ENCODE measurements at places on chromosomes 3 and 15.

DNA sequence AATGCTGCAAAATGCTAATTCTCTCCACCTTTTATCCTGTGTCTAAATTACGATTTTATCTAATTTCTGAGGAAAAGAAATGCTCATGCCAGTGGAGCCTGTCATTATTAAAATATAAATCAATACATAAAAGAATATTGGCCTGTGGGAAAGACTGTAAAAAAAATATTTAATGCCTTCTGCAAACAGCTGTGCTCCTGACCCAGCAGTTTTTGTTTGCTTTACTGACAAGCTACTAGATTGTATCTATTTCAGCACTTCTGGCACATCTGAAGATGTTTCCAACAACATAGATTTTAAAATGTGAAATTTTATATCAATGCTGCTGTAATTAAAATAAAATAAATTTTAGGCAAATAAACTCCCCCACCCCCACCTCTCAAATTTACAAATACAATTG is 493.6 kb upstream of the AGTR1 start:
- no peak for DNase-seq

DNA sequence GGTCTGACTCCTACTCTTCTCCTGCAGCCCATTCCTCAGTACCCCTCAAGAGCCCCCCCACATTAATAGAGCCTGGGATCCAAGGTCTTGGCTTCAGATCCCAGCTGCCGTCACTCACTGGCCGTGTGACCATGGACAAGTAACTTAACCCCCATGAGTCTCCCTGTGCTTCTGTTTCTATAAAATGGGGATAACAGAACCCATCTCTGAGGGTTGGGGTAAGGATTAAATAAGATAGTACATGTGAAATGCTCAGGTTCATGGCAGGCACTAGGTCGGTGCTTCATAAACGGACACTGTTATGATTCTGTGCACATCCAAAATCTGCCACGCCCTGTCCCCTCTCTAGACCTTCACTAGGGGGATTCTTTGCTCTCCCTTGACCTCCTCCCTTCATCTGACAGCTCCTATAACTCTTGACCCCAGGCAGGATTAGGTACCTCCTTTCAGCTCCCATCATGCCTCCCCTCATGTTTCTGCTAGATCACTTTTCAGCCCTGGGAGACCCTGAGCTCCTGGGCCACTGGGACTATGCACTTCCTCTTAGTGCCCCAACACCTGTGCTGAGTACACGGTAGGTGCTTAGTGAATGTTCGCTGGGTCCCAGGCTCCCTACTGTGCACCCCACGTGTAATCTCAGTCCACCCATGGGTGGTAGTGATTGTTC is 1.5 kb downstream of the CAND2 start:
- no peak for DNase-seq

DNA sequence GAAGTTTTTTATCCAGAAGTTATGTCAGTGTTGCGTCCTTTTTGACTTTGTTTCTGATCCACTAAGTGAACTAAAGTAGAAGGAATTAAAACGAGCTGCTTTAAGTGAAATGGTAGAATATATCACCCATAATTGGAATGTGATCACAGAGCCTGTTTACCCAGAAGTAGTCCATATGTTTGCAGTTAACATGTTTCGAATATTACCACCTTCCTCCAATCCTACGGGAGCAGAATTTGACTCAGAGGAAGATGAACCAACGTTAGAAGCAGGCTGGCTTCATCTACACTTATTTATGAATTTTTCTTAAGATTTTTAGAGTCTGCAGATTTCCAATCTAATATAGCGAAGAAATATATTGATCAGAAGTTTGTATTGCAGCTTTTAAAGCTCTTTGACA is 57.6 kb downstream of the DNAH1 start:
- DNase-seq = no peak

DNA sequence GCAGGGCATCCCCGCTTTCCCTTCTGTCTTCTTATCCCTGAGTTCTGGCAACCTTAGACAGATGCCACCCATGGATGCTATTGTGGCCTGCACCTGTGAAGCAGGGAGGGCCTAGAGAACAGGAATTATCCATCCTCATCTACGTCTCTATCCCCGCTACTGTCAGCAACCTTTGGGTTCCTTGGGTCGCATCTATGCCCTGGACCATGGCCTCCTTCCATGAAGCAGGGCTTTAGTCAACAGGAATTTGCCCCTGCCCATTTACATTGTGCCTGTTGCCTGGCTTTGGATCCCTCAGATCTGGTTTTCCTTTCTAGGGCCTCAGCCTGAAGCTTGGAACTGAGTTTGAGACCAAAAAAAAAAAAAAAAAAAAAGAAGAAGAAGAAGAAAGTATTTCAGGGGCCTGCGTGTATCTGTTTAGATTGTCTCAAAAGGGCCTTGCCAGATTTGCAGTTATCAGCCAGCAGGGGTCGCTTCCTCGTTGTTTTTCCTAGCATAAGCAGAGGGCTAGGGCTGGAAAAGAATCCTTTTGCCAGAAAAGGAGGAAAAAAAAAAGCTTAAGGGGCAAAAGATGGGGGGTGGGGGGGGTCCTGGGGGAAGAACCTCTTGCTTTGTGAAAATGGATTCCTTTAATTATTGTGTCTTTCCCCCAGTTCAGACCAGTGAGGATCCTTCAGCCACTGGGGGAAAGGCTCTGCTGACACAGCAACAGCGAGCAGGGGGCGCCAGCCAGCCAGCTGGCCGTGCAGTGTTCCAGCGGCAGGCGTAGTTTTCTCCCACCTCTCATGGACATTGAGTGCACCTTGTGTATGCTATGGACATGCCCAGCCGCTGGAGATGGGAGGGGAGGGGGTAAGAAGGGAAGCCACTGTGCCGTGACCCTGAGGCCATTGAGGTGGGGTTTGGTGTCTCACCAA is 65.7 kb upstream of the ALDH1L1 start:
- DNase-seq = no peak

DNA sequence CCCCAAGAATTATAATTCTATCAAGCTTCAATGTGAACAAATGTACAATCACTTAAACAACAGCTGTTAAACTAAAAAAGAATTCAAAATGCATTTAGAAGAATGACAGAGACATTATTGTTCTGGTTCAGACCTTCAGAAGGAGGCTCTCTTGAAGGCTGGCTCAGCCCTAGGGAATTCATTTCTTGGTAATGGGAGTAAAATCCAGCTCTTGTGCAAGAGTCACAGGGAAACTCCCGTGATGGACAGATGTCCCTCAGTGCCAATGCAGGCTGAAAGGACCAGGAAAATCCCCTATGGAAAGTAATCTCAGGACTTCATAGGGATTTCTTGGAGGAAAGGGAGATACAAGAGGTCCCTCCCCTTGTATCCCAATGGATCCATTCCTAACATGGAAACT is 149.9 kb upstream of the STT3B start:
- no peak for DNase-seq

GRCh38 chr3:184335291-184335660 is 2.1 kb upstream of the FAM131A start:
- no peak for DNase-seq

DNA sequence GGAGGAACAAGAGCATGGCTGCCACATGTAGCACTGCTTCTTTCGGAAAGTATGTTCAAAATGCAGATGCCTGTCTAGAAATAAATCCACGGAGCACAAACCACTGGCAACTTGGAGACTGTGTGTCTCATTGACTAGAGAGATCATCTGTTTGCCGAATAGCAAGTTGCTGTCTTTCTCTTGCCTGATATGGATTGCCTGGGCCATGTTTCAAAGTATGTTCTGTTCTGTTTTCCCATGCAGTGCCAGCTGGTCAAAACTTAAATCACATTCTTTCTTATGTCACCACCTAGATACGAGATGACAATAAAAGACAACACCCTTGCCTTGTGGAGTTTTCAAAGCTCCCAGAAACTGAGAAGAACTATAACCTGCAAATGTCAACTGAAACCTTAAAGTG is 318.9 kb downstream of the RYR3 start:
- DNase-seq = no peak

DNA sequence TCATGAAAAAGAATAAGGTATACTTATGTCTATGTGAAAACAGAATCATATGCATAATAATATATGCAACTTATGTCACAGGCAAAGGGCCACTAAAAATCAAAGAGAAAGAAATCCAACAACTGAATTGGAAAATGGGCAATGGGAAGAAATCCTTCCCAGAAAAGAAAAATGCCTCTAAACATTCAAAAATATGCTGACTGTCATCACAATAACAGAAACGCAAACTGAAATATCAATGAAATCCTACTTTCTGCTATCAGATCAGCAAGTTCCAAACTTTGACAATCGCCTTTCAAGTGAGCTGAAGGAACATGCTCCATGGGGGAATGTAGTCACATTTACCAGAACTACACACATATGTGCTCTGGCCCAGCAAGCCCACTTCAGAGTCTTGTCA is 99.4 kb upstream of the KLF13 start:
- no peak for DNase-seq

Data from stimulated activated CD8-positive, alpha-beta memory T cell treated with anti-CD3 and anti-CD28 coated beads, Interleukin-15, amount 100 ng/mL, for 4 hours (primary cell).